HT1080 (cell line): ENCODE measurements at places on chromosomes 4 and X. TPM values are rescaled to one million over a fixed set of nuclear protein-coding genes. Genes with fewer than 3 reads are reported as not detected.
A peak's percentile ranks its signal among the peaks of the same experiment; 100 is the strongest.

DNA sequence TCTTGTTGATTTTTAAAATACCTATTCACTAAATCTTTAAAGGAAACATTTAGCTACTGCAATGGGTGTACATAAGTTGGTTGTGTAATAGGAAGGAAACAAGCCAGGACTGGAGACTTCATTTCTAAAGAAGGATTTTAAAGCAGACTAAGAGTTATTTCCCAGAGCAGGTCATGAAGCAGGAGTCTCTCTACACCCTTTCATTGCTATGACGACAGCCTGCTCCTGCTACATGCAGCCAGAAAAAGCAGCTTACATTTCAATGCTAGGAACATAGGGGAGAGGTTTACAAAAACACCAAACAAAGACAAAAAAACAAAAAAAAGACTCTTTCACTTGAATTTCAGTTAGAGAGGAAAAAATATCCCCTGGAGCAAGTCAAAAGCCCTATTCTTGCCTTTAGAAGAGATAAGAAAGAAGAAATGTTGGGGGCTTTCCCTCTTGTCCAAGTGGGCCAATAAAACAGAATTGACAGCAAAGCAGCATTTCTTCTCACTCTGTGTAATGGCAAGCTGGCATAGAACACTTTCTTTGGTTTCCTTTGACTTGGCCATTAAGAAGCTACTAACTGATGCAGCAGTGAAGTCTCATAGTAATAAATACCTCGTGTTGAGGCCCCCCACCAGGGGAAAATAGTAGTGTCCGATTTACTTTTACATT lies 3.4 kb downstream of the SPARCL1 start:
- DNase-seq, result no peak

DNA sequence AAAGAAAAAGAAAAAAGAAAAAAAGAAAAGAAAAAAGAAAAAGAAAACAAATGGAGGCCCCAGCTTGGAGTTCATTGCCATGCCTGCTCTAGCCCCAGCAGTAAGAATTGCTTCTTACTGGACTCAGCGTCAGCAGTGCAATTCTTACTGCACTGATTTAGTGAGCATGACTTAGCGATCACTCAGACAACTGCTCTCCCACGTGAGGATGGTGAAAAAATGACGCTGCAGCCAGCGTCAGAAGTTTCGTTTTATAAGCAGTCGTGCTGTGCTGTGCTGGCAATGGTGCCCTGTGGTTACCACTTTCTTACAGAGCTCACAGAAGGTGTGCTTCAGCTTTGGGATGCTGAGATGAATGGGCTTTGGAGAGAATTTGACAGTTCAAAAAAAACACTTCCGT lies 68.3 kb upstream of the DDX3X start:
- peak; percentile 50 for DNase-seq

DNA sequence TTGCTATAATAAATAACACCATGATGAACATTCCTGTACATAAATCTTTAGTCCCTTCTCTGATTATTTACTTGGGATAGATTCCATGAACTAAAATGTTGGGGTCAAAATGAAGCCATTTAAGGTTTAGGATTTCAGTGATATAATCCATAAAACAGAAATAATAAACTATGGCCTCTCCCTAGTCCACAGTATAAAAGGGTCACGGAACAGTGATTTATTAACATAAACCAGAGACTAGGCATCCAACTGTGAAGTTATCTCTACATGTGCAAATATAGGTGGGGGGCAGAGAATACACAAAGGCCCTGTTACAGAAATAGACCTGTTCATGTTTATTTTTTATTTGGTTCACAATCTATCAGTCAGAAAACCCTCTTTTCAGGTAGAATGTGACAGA lies 499.1 kb upstream of the SLIT2 start:
- DNase-seq, result no peak

DNA sequence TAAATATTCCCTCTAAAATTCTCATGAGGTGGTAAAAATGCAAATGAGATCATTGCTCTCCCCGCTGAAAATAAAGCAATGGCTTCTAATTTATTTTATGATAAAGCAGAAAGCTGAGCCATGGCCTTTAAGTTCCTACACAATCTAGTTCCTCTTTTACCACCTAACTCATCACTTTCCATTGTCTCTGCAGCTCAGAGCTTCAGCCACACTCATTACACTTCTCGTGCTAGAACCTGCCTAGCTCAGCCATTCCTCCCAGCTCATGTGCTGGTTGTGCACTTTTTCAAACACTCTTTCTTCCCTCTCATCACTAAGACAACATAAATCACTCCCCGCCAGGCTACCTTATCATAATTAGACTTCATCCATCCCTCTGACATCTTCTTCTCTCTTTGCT lies 1112.1 kb upstream of the PRKX start:
- DNase-seq, result no peak

GRCh38 chr4:151152028-151152427 lies 52.6 kb downstream of the RPS3A start:
- DNase-seq, result no peak

CFAP99 gene
- not detected in 2 replicates for total RNA-seq

PRKG2 gene
- total RNA-seq, result 0.05 TPM in 1 of 2 replicates, not detected in the other
